ENCODE measurements at places on chromosomes 1 and 21. TPM values are rescaled to one million over a fixed set of nuclear protein-coding genes. Genes with fewer than 3 reads are reported as not detected.

Gene UBXN10
- under 0.01 TPM for total RNA-seq

Gene CRYBG2
- under 0.01 TPM for total RNA-seq

Gene OR2T2
- total RNA-seq: not detected

Gene AADACL3
- total RNA-seq: not detected

Gene RHD
- not detected for total RNA-seq

Gene GPR25
- total RNA-seq: not detected

Gene FAM72C
- total RNA-seq: 1.5 TPM

Gene ITGB2
- not detected for total RNA-seq

Gene NBPF4
- not detected for total RNA-seq

Gene HCRTR1
- not detected for total RNA-seq

Gene GUCA2A
- total RNA-seq: not detected

Gene NEK2
- 1.5 TPM for total RNA-seq

All from smooth muscle cell of trachea (primary cell).